ENCODE measurements at places on chromosomes 2 and 18.

DNA sequence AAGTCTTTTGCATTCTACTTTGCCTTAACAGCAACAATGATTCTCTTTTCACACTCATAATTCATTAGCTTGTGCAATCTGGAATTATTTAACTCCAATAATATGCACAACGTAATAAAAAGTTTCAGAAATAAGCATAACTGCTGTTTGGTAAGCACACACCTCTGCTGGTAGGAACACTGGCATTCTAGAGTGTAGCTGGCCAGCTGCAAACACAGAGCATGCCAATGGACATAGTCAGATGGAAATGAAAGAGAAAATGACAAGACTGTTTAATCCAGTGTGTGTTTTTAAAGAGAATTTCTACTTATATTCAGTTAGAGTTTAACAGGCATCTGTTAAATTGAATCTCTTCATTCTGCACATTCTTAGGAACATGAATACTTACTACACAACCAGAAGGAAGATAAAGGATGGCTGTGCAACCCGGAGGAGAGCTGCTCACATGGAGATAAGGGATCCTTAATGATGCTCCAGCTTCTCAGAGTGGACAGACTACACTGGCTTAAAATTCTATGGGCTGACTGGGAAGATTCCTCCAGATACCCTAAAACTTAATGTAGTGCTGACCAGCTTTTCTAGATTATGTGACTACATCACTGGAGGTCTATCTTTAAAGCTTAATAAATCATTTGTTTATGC, 94.6 kb upstream of the CHAC2 start:
- no peak for DNase-seq

GRCh38 chr18:63480476-63480875, 3.7 kb downstream of the SERPINB5 start:
- no peak for DNase-seq

DNA sequence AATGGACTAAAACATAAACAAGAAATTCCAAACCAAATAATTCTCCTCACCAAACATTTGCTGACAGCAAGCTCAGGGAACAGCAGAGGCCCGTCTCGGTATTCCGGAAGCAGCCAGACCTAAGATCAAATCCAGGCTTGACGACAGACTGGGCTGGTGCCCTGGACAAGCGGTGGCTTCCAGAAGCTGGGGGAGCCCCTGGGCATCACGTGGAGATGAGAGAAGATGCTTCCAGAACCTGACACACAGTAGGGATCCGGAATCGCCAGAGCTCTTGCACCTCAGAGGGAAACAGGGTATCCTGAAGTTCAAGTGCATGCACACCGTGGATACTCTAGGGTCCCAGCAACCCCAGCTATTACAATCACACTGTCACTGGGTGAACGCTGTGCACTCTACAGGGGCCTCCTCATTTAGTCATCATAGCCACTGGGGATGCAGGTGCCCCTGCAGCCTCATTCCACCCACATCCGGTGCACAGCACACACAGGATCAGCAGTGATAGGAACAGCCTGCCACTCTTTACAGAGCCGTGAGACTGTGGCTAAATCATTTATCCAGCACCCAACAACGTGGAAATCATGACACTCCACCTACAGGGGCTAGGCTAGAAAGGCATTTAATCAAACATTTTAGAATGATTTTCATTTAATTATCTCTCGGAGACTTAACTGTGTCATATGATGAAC, 102.6 kb downstream of the HDAC4 start:
- DNase-seq, result peak; percentile 62

GRCh38 chr2:157747695-157748370, 119.2 kb upstream of the ACVR1C start:
- DNase-seq, result no peak
